SJCRH30 (cell line): ENCODE measurements at places on chromosomes 7 and 10. TPM values are rescaled to one million over a fixed set of nuclear protein-coding genes. Genes with fewer than 3 reads are reported as not detected.

AZGP1 gene
- 0.10 TPM in 1 of 2 replicates, not detected in the other for total RNA-seq

IQUB gene
- 0.05 and 0.16 TPM in 2 replicates for total RNA-seq

DNA sequence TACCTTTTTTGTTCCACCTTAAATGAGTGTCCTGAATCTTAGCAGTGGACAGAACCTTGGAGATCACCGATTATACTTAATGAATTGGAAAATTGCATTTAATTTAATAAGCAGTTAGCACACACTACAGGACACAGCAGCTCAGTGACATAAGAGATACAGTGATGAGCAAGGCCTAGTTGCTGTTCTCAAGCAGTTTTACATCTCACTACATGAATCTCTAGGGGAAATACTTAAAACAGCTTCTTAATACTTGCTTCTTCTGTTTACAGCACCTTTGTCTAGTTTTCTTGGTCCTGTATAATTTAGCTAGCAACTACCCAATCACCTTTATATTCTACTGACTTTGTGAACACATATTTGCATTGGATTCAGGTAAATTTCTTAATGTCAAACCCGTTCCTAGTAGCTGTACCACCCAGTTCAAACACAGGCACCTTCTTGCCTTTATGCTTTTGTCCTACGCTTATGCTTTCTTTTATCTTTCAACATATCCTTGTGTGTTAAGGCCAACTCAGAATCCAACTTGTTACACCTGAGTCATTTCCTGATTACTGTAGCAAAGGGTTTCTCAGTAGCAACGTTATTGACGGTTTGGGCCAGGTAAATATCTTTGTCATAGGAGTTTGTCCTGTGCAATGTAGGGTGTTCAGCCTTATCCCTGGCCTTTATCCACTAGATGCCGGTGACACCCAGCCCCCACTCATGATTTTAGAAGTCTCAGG lies 1.8 kb downstream of the STAM start:
- H3K4me1 ChIP-seq = peaks cover 4% of the 10 kb centered on the region; the same call in 1 of the 2 replicates
- no peaks in the 10 kb centered on the region for H3K27me3 ChIP-seq
- H3K36me3 ChIP-seq = no peaks in the 10 kb centered on the region; the same call in 1 of the 2 replicates
- H3K4me3 ChIP-seq = no peak overlapping the region
- no peak for DNase-seq

- no peak overlapping the region for H3K4me3 ChIP-seq
- DNase-seq = no peak
- no peaks in the 10 kb centered on the region for H3K36me3 ChIP-seq
- no peaks in the 10 kb centered on the region for H3K4me1 ChIP-seq
These were observed 138.3 kb downstream of the CYP26A1 start for GRCh38 chr10:93211991-93212390.

- no peaks in the 10 kb centered on the region for H3K27me3 ChIP-seq
- peak; percentile 52 for DNase-seq
- H3K4me3 ChIP-seq = peak overlapping the region; percentile 17; the same call in 1 of the 2 replicates
- H3K27ac ChIP-seq = peak overlapping the region; percentile 59
- H3K4me1 ChIP-seq = peaks cover 25% of the 10 kb centered on the region
- no peaks in the 10 kb centered on the region for H3K36me3 ChIP-seq
These were observed 68.7 kb downstream of the MBL2 start for GRCh38 chr10:52703898-52704297.

DNA sequence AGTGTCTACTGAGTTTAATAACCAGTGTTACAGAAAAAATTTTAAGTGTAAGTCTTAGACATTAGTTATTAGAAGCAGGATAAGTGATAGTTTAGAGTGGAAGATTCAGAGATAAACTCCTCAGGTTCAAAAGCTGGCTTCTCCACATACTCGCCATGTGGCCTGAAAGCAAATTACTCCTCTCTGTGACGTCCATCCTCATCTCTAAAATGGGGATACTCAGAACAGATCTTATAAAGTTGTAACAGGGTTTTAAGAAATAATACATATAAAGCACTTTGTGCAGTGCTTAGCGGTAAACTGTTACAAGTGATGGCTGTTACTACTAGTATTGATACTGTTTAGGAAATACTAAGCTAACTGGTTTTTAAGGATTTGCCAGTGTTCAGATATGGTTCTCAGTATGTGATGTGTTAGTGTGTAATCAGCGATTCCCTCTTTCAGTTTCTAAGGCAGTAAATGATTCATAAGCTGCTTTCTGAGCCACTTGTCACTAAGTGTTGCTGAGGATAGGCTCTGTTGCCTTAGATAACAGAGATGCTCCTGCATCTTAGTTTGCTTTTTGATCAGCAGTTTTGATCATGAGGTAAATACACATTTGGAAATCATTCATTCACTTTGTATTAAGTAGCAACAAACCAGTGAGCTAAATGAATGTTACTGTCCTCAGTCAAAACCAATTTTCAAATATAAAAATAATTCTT lies 58.7 kb downstream of the CYP51A1 start:
- no peak for DNase-seq
- H3K27me3 ChIP-seq = no peaks in the 10 kb centered on the region
- H3K4me3 ChIP-seq = no peak overlapping the region
- H3K27ac ChIP-seq = no peak overlapping the region

DNA sequence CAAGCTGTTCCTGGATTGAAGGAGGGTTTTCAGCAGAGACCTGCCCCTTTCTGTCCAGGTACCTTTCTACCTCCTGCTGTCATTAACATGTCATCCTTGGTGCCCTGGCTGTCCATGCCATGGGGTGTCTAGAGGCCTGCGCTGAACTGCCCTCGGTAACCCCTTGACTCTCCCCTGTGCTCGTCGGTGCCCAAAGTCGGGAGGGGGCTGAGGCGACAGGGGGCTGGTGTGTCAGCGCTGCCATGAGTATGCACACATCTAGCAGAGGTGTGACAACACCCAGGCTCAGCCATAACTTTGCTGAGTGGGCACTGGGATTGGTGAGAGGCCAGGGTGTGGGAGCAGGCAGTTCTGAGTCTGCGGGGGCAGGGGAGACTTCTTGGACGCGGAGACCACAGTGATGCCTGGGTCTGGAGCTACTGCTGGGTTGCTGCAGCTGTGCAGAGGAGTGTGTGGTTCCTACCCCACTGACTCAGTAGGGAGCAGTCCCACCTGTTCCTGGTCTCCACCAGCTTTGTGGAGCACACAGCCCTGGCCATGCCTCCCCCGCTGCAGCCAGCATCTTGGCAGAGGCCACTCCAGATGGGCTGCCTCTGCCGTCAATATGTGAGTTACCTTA lies 376.2 kb upstream of the SEMA3C start:
- no peak overlapping the region for H3K27ac ChIP-seq
- peak; percentile 74 for DNase-seq
- no peaks in the 10 kb centered on the region for H3K27me3 ChIP-seq
- no peaks in the 10 kb centered on the region for H3K36me3 ChIP-seq

- H3K36me3 ChIP-seq = no peaks in the 10 kb centered on the region
- no peak for DNase-seq
- no peak overlapping the region for H3K4me3 ChIP-seq
- H3K4me1 ChIP-seq = no peaks in the 10 kb centered on the region
- H3K27me3 ChIP-seq = no peaks in the 10 kb centered on the region; the same call in 1 of the 2 replicates
- H3K27ac ChIP-seq = no peak overlapping the region
These were observed 28.3 kb downstream of the PARP12 start for GRCh38 chr7:140034421-140034820.

DNA sequence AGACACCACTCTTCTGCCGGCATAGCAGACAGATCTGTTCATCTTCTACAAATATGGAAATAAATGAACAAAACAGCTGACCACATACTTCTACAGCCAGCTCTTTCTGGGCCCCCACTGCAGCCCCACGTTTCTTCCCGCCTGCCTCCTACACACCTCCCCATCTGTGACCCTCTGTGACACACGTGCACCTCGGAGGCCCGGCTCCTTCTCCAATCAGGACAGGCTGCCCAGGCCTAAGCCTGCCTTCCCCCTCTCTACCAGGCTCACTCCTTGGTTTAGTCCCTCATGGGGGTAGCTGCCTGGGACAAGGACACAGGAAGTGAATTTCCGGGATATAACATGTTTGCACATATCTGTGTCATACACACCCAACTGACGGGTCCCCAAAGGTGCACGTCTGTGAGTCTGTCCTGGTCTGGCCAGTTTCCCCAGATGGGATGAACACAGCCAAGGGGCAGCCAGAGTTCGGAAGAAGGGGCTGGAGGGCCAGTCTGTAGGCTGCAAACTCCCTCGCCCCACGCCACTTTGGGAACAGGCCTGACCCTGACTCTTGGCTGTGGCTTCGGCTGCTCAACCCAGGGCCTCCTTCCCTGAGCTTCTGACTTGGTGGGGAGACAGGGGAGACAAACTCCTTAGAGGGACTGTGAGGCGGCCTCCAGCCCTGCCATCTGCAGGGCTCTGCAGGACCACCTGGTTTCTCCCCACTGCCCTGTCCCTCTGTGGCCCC lies 30.3 kb downstream of the PITRM1 start:
- H3K4me1 ChIP-seq = no peaks in the 10 kb centered on the region
- H3K36me3 ChIP-seq = no peaks in the 10 kb centered on the region; the same call in 1 of the 2 replicates
- no peak overlapping the region for H3K27ac ChIP-seq
- H3K4me3 ChIP-seq = no peak overlapping the region
- H3K27me3 ChIP-seq = no peaks in the 10 kb centered on the region
- no peak for DNase-seq

DNA sequence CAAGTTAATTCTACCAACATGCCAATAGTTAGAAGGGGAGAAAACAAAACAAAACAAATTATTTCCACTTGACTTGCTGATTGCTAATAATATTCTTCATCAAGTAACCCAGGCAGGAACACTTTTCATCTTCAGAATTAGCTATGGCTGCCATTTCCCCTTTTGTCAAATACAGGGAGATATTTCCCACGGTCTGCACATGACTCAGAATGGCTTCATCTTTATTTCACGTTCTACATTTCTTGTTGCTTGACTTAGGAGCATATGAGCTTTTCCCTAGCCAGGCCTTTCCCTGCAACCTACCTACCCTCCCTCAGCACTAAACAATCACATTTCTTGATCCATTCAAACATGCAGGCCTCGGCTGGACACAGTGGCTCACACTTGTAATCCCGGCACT lies 6.5 kb downstream of the CPVL start:
- no peak overlapping the region for H3K27ac ChIP-seq
- H3K4me3 ChIP-seq = no peak overlapping the region
- H3K36me3 ChIP-seq = no peaks in the 10 kb centered on the region
- no peaks in the 10 kb centered on the region for H3K4me1 ChIP-seq
- no peaks in the 10 kb centered on the region for H3K27me3 ChIP-seq

DNA sequence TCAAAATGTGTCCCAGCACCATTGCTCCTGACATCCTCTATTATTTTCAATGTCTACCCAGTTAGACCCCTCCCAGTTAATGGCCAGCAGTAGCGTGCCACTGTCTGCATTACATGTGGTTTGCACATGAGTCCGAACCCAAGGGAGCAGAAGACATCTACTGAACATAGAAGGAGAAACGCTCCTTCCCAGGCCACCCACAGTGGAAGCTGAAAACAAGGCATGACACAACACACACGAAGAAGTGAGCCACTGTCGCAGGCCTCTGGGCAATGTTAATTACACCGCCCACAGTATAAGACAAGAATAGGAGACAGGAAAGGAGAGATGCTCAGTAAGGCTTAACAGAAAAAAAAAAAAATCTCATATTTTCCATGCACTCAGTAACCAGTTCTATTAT lies 50.5 kb downstream of the MKX start:
- no peak for DNase-seq

- no peak for DNase-seq
- H3K36me3 ChIP-seq = no peaks in the 10 kb centered on the region
- no peaks in the 10 kb centered on the region for H3K27me3 ChIP-seq
- H3K27ac ChIP-seq = no peak overlapping the region
These were observed 73.1 kb downstream of the EMX2 start for GRCh38 chr10:117615649-117616048.

GRCh38 chr10:43386549-43386948 lies 15.1 kb downstream of the FXYD4 start:
- no peaks in the 10 kb centered on the region; the same call in 1 of the 2 replicates for H3K36me3 ChIP-seq
- no peaks in the 10 kb centered on the region for H3K27me3 ChIP-seq
- H3K4me1 ChIP-seq = no peaks in the 10 kb centered on the region
- H3K27ac ChIP-seq = no peak overlapping the region
- no peak for DNase-seq

DNA sequence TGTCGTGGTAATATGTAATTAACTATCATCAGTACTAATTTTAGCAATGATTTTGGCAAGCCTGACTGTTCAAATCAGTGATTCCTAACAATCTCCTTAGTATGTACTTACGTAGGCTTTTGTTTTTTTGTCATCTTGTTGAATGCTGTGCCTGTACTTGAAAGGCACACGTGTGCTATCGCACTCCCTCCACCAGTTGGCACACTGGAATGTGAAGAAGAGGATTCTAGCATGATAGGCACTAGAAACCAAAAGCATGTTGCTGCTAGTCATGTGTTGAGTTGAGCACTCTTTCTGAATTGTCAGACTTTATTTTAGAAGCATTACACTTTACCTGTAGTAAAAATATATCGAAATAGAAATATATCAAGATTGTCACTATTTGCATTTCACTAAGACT lies 59.1 kb downstream of the TASOR2 start:
- H3K36me3 ChIP-seq = peaks cover 22% of the 10 kb centered on the region; the same call in 1 of the 2 replicates
- H3K4me1 ChIP-seq = peaks cover 13% of the 10 kb centered on the region
- no peak overlapping the region for H3K4me3 ChIP-seq
- no peak for DNase-seq

GRCh38 chr10:89921403-89921802 lies 220.0 kb downstream of the KIF20B start:
- no peaks in the 10 kb centered on the region for H3K4me1 ChIP-seq
- H3K36me3 ChIP-seq = no peaks in the 10 kb centered on the region
- H3K4me3 ChIP-seq = no peak overlapping the region
- no peak for DNase-seq

DNA sequence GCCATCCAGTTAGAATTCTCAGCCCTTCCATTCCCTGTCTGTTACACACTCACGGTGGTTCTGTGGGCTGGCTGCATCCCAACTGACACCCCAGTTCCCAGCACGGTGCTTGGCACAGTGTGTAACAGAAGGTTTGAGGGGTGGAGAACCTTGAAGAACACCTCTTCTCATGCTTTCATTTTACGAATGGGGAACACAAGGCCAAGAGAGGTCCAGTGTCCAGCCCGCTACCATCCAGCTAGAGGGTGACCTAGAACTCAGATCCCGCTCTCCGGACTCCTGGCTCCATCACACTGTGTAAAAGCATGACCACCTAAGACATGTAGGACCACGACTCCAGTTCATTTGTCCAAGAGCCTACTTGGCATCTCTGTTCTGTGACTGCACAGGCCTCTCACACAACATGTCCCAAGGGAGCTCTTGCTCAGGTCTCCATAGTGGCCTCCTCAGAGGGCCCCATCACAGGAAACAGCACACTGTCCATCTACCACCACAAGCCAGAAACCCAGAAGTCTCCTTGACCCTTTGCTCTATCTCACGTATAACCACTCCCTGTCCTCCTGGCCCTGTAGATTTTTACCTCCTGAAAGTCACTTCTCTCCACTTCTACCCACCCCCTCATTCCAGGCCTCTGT lies 2.8 kb upstream of the CDH23 start:
- no peak overlapping the region for H3K27ac ChIP-seq
- H3K36me3 ChIP-seq = no peaks in the 10 kb centered on the region
- no peaks in the 10 kb centered on the region for H3K4me1 ChIP-seq
- no peak overlapping the region for H3K4me3 ChIP-seq
